ENCODE measurements at places on chromosomes 5 and 9.

DNA sequence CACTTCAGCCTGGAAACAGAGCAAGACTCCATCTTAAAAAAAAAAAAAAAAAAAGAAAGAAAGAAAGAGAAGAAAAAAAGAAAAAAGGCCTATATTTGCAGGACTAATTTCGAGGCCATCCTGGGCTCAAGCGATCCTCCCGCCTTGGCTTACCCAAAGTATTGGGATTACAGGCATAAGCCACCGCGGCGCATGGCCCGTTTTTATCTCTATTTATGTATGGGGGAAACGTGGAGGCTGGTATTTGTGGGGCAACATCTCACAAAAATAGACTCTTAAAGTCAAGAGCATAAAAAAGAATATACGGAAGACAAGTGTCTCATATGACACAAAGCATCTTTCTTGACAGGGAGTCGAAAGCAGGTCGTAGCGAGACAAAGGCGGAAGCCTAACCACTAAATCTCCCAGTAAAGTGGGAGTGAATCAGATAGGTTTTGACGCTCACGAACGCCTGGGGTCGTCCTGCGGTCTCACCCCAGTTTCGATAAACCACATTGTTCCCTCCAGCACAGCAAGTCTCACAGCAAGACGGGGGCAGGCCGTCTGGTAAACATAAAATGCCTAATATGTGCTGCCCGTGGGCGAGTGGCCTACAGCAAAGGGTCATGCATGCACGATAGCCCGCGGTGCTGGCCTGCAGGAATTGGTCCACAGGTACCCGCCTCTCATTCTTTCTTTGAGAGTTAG is 1.8 kb upstream of the TRIM41 start:
- no peak for DNase-seq

GRCh38 chr9:14314424-14314928 is 535 bp upstream of the NFIB start:
- no peak for DNase-seq

- DNase-seq = peak; percentile 45
These were observed 211.6 kb downstream of the MSX2 start for GRCh38 chr5:174935854-174936474.

GRCh38 chr5:155056644-155057269 is 43.2 kb downstream of the KIF4B start:
- no peak for DNase-seq

GRCh38 chr5:153617190-153617589 is 126.7 kb downstream of the GRIA1 start:
- no peak for DNase-seq

GRCh38 chr5:14439087-14439871 is 142.3 kb upstream of the OTULINL start:
- no peak for DNase-seq

- no peak for DNase-seq
These were observed 40.4 kb downstream of the EXD3 start for GRCh38 chr9:137382444-137383080.

- DNase-seq = no peak
These were observed 69.6 kb downstream of the ADAMTSL1 start for GRCh38 chr9:18543406-18544192.

GRCh38 chr9:136690806-136691261 is 3.6 kb upstream of the AGPAT2 start:
- no peak for DNase-seq

DNA sequence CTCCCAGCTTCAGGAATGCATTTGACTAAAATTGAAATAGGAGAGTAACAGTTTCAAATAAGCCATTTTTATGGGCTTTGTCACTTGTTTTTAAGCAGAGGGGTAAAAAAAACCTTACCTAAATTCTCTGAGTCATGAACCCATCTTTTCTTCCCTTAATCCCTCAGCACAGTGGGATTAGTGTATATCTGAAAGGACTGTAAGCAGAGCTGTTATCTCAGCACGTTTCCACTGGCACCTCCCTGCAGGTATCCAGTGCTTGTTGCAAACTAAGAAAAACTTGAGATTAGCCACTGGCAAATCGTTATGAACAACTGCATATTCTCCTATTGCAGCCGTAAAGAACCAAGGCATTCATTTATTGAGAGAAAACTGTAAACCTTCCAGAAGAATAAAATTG is 872.7 kb downstream of the EFNA5 start:
- no peak for DNase-seq

GRCh38 chr5:33531824-33532223 is 91.1 kb downstream of the TARS1 start:
- no peak for DNase-seq

- no peak for DNase-seq
These were observed 298.4 kb upstream of the GRAMD2B start for GRCh38 chr5:126124706-126125345.

- DNase-seq = no peak
These were observed 128.1 kb downstream of the ACTL7B start for GRCh38 chr9:108727580-108728111.

- no peak for DNase-seq
These were observed 30.8 kb upstream of the DNAH5 start for GRCh38 chr5:13975246-13975645.

DNA sequence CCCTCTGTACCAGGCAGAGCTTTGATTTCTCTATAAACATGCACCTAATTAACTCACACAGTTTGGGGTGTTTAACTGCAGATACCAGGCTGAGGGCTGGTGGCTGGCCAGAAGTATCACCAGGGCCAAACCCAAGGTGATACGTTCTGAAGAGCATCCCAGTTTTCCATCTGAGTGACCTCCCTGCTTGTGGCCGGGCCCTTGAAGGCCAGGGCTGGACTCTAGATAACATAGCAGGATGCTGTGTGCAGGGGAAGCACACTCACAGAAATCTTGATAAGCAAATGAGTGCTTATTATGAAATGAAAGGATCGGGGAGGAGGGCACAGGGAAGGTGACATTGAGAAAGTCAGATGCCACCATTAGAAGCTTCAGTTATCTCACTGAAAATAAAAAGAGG is 582.4 kb downstream of the BRINP1 start:
- DNase-seq = no peak

- no peak for DNase-seq
These were observed 44.4 kb downstream of the BNC2 start for GRCh38 chr9:16825971-16826625.

DNA sequence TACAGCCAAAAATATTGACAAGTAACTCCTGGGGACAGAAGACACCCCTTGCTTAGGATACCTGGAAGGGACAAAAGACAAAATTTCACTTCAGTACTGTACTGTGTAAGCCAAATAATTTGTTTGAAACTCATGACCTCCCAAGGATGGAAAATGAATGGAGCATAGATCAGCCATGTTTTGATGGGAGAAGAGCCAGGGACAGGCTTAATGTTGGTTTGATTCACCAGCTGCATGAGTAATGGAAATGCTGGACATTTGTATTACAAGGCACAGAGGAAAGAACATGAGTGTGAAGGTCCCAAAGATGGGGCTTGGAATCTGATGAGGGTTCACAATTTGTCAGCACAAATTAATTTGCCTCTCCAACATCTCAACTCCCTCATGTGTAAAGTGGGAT is 122.8 kb downstream of the ENC1 start:
- no peak for DNase-seq

DNA sequence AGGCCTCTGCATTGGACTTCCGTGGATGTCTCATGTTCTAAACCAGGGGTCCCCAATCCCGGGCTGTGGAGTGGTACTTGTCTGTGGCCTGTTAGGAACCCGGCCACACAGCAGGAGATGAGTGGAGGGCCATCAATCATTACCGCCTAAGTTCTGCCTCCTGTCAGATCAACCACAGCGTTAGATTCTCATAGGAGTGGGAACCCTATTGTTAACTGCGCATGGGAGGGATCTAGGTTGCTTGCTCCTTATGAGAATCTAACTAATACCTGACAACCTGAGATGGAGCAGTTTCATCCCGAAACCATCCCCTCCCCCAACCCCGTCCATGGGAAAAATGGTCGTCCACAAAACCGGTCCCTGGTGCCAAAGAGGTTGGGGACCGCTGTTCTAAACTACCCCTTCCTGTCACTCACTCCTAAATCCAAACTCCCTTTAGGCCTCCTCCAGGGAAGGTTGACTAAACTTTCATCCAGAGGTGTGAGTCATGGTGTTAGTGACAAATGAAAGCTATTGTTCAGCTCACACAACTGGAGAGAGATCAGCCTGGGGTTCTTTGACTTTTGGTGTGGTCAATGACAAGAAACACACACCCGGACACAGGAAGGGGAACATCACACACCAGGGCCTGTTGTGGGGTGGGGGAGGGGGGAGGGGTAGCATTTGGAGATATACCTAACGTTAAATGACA is 9.5 kb downstream of the KCNV2 start:
- no peak for DNase-seq

- DNase-seq = no peak
These were observed 56.9 kb upstream of the RASA1 start for GRCh38 chr5:87210743-87211142.

GRCh38 chr9:97562542-97562941 is 61.1 kb downstream of the TMOD1 start:
- DNase-seq = no peak

Measured in activated CD4-positive, alpha-beta T cell treated with anti-CD3 and anti-CD28 coated beads, Interleukin-2, amount 50 U/mL, for 48 hours (primary cell).